ENCODE measurements at places on chromosomes 11 and 22. TPM values are rescaled to one million over a fixed set of nuclear protein-coding genes. Genes with fewer than 3 reads are reported as not detected.

GRCh38 chr11:66600219-66600618 lies 7.2 kb downstream of the CCS start:
- peaks cover 10% of the 10 kb centered on the region for H3K36me3 ChIP-seq
- H3K27ac ChIP-seq: no peak overlapping the region
- no peak overlapping the region for H3K4me3 ChIP-seq
- H3K4me1 ChIP-seq: peaks cover 2% of the 10 kb centered on the region
- no peak for DNase-seq
- no peaks in the 10 kb centered on the region for H3K27me3 ChIP-seq

- no peaks in the 10 kb centered on the region for H3K27me3 ChIP-seq
- no peak overlapping the region for H3K4me3 ChIP-seq
- H3K4me1 ChIP-seq: no peaks in the 10 kb centered on the region
Measured at GRCh38 chr22:29903371-29903770, 20.4 kb downstream of the MTMR3 start.

Gene CNGA4
- 0.20 TPM for total RNA-seq

- no peaks in the 10 kb centered on the region for H3K27me3 ChIP-seq
- H3K4me1 ChIP-seq: peaks cover 48% of the 10 kb centered on the region
- peak overlapping the region; percentile 14 for H3K27ac ChIP-seq
- peak overlapping the region; percentile 83 for H3K4me3 ChIP-seq
- peaks cover 9% of the 10 kb centered on the region for H3K36me3 ChIP-seq
Measured at GRCh38 chr11:576811-577610, 741 bp downstream of the PHRF1 start.

- H3K27ac ChIP-seq: no peak overlapping the region
- H3K4me3 ChIP-seq: no peak overlapping the region
- H3K36me3 ChIP-seq: no peaks in the 10 kb centered on the region
- DNase-seq: no peak
Measured at GRCh38 chr22:17243524-17243923, 24.3 kb upstream of the ADA2 start.

Gene OVOL1
- not detected for total RNA-seq

Gene POU2AF2
- total RNA-seq: not detected

Measured in CD4-positive, CD25-positive, alpha-beta regulatory T cell (primary cell).